ENCODE measurements at places on chromosomes 16 and 17.

DNA sequence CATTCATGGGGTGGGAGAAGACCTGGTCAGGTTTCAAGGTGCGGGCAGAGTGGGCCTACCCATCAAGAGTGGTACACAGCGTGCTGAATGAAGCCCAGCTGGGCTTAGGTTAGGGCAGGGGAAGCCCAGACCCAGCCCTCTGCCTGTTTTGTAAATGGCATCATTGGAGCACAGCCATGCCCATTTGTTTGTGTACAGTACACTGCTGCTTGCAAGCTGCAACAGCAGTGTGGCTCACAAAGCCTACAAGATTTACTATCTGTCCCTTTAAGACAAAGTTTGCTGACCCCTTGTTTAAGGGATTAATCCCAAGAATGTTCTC, 230.1 kb upstream of the TNRC6C start:
- DNase-seq = no peak

GRCh38 chr17:77451245-77451893, 310.6 kb downstream of the SEC14L1 start:
- no peak for DNase-seq

DNA sequence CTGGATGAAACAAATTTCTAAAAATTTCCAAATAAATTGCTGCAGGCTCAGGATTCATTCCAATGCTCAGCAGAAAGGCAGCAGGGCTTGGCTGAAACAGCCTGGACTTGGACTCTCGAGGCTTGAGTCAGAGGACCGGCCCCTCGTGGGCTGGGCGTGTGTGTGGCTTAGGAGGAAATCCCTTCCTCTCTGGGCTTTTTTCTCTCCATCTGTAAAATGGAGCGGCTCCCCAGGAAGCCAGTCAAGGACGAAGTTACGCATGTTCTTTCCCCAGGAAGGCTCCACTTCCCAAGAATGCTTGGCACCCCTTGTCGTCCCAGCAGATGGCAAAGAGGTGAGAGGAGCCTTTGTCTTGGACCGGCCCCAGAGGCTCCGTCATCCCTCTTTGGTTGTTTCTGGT, 13.5 kb downstream of the SLC46A1 start:
- DNase-seq = no peak

GRCh38 chr17:33777674-33778073, 477.4 kb upstream of the CCL2 start:
- DNase-seq = no peak

DNA sequence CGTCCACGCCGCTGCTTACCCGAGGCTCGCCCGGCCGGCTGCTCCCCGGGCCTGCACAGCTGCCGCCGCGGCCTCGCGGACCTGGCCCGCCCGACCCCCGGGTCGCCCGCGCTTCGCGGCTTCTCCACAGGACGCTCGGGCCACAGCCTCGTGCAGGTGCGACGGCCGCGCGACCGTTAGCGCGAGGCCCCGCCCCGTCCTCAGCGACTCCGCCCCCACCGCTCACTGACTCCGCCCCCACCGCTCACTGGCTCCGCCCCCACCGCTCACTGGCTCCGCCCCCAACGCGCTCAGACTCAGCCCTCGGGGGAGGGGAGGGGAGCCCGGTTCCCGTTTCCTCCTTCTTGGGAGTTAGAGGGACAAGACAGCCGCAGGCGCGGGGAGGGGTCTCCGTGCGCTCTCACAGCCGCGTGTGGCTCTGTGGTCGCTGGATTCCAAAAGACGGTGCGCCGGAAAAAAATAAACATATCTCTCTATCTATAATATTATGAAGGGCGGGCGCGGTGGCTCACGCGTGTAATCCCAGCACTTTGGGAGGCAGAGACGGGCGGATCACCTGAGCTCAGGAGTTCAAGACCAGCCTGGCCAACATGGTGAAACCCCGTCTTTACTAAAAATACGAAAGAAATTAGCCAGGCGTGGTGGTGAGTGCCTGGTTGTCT, at the start of gene MEIOB:
Gene MEIOB, minus strand, starts transcription at position 191 of the 662 bp plus-strand sequence. CDS start 3,989 bp downstream, outside the sequence.
- no peak for DNase-seq

- no peak for DNase-seq
These were observed 2.2 kb upstream of the KRT33A start for GRCh38 chr17:41352597-41353366.

GRCh38 chr17:75345514-75346167, 56.4 kb upstream of the SLC25A19 start:
- no peak for DNase-seq

DNA sequence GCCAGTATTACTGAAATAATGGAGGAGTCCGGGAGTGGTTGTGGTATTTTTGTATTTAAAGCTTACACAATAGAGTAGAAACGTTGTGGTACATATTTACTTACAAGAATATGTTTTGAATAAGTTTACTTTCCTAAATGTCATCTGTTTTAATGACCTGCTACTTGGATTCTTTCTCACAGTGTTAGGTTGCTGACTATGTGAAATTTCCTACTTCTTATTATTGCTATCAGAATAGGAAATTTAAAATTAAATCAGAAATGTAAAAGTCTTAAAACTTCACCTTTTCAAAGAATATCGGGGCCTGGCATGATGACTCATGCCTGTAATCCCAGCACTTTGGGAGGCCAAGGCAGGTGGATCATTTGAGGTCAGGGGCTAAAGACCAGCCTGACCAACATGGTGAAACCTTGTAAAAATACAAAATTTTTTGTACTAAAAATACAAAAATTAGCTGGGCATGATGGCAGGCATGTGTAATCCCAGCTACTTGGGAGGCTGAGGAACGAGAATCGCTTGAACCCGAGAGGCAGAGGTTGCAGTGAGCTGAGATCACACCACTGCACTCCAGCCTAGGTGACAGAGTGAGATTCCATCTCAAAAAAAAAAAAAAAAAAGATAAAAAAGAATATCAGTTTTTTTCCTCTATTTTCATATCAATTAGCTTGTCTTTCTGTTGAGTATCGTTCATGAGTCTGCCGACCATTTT, 77.8 kb downstream of the VMP1 start:
- no peak for DNase-seq

- no peak for DNase-seq
These were observed 35.8 kb downstream of the PTRH2 start for GRCh38 chr17:59671386-59671785.

DNA sequence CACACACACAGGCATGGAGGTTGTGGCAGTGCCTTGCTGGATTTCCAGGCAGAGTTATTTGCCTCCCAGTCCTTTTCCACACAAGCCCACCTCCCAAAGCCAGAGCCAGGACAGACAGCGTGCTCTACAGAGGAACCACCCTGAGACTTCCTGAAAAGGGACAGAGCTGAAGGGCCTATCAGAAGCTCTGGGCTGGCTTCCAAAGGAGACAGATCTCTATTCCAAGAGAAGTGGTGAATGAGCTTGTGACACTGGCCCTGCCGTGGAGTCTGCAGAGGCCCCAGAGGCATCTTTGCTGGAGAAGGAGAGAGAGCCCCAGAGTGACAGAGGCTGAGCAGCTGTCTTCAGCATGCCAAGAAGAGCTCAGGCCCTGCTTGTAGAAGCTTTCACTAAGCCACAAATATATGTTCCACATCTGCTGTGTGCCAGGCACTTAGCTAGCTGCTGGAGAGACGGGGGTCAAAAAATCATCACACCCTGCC, 8.3 kb upstream of the LPCAT2 start:
- no peak for DNase-seq

DNA sequence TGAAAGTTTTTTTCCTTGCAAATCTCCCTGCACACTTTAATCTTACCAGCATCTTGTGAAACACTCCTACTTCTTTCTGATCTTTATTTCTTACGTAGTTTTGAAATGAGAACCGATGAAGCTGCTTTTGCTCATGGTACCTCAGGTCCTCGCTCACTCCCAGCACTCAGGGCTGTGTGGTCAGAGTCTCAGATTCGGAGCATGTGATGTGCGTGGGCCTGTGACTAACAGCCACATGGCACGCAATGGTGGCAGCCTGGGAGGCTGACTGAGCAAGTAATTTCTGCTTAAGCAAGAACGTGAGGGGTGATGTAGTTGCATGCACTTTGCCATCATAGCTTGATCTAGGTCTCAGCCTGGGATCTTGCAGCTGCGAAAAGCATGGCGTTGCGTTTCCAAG, 624.3 kb downstream of the MAF start:
- DNase-seq = peak; percentile 49

GRCh38 chr17:65723431-65724151, 162.1 kb upstream of the AXIN2 start:
- no peak for DNase-seq

DNA sequence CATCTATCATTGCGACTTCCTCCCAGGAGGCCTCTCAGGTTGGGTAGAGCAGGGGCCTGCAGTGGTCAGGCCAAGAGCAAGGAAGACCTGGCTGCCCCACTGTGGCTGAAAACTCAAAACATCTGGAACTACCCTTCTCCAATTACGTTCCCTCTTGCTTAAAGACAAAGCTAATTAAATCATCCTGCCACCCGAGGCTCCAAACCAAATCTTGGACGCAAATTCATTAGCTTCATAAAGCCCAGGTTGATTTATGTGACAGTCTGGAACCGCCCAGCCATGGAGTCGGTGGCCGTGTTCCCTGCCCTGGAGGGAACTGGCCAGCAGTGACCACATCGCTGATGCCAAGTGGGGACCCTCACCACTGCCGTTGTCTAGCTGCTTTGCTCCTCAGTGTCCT, 21.4 kb downstream of the GRIN2C start:
- no peak for DNase-seq

GRCh38 chr17:4573669-4574068, 10.7 kb upstream of the SMTNL2 start:
- peak; percentile 53 for DNase-seq

Measured in stimulated activated CD4-positive, alpha-beta T cell treated with anti-CD3 and anti-CD28 coated beads, Interleukin-4, amount 100 ng/mL, for 48 hours (primary cell).